A172 (cell line): ENCODE measurements at places on chromosomes 7 and 10.

DNA sequence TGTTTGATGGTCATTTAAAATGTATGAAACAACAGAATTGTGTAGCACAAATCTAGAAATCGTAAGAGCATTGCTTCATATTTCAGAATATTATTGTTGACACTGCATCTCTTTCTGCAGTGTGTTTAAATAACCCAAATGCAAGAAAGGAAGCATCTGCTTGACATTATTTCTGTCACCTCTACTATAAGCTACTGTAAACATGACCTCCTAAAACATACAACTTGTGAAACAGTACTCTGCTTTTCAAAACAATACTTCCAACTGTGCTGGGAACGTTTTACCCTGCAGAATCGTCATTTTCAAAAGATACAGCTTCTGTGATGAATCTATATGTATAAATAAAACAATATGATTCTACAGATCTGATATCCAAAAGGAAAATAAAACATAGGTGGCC, 82.0 kb downstream of the RNF133 start:
- DNase-seq: no peak

DNA sequence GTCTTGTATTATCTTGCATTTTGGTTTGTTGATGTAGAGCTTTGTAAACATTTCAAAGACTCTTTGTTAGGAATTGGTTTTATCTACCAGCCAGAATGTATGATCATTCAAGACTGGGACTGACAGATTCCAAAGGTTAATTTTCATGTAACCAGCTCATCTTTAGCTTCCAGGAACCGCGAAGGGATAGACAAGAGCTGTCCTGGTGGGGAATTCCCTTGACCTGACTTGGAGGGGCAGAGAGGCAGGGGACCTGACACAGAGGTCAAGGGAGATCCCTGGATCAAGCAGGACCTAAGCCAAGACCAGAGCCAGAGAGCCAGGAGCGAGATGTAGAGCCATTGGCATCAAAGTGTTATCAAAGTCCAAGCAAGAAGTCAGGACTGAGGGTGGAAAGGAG, 6.6 kb upstream of the LOXL4 start:
- DNase-seq: no peak

DNA sequence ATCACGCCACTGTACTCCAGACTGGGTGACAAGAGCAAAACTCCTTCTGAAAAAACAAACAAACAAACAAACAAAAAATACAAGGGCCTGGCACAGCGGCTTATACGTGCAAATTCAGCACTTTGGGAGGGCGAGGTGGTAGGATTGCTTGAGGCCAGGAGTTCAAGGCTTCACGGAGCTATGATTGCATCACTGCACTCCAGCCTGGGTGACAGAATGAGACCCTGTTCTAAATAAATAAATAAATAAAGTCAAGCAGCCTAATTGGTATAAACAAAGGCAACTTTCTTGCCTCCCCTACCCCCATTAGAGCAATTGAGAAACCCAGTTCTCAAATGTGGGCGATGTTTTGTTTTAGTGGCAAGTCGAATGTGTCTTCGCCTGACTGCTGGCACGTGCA, 26.3 kb upstream of the KPNA7 start:
- DNase-seq: no peak

GRCh38 chr7:105097619-105098018, 83.6 kb downstream of the KMT2E start:
- DNase-seq: peak; percentile 63

GRCh38 chr10:103783681-103784080, 71.7 kb downstream of the SH3PXD2A start:
- DNase-seq: no peak

DNA sequence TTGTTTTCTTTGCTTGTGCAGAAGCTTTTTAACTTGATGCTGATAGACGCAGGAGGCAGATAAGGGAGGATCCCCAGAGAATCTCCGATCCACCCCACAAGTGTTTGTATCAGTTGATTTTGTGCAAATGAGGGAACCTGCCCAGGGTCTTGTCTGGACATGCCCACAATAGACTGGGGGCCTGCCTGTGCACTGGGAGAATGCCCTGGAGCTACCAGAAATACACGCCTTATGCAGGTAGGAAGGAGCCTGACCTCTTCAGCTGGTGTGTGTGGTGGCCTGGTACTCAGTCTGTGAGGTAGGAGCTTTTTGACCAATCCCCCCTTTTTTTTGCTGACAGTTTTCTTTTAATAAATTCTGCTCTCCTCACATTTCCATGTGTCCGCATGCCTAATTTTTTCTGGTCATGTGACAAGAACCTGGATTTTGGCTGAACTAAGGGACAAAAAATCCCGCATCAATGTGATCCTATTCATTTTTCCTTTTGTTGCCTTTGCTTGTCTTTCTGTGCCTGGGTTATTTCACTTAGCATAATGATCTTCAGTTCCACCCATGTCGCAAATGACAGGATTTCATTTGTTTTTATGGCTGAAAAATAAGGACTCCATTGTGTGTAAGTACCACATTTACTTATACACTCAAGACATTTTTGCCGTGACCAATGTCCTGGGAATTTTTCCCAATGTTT, 430.6 kb upstream of the NRG3 start:
- no peak for DNase-seq

- DNase-seq: peak; percentile 34
These were observed 266.0 kb downstream of the GRID1 start for GRCh38 chr10:86100581-86101061.

DNA sequence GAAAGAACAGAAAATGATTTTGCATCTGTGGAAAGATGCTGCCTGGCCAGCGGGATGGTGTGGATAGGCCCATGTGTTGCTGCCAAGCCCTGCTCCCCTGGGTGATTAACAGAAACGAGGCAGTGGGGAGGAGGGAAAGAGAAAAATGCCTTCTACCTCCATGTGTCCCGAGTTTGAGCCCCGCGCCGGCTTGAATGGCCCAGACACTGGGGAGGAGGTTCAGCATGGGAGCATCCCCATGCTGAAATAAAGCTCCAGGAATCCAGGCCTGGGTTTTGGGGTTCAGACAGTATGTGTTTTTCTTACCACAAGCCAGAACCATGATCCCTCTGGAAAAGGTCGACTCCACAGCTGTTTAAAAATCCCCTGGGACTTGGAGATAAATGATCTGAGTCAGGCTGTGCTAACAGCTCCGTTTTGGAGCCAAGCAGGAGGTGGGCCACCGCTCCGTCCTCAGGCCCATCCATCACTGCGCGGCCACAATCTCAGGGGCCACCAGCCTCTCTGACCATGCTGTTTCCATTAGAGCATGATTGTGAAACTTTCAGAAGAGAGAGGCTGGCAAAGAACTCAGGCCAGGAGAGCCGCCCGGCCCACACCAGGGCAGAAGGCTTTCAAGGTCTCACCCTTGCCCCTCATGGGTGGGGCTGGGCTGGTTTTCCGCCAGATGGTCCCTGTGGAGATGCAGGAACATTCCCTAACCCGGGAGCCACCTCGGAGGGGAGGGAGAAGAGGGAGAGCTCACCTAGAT, 299.7 kb downstream of the ZEB1 start:
- DNase-seq: peak; percentile 84

GRCh38 chr7:87877366-87878040, 1.2 kb downstream of the DBF4 start:
- peak; percentile 1 for DNase-seq
